Osteocyte (in vitro differentiated cells): ENCODE measurements at places on chromosomes 6 and 20. TPM values are rescaled to one million over a fixed set of nuclear protein-coding genes. Genes with fewer than 3 reads are reported as not detected.

- DNase-seq, result no peak
These were observed 138.2 kb downstream of the TENT5A start for GRCh38 chr6:81614292-81614691.

GRCh38 chr20:57842720-57843119, 132.9 kb upstream of the PMEPA1 start:
- DNase-seq, result peak; percentile 3

DNA sequence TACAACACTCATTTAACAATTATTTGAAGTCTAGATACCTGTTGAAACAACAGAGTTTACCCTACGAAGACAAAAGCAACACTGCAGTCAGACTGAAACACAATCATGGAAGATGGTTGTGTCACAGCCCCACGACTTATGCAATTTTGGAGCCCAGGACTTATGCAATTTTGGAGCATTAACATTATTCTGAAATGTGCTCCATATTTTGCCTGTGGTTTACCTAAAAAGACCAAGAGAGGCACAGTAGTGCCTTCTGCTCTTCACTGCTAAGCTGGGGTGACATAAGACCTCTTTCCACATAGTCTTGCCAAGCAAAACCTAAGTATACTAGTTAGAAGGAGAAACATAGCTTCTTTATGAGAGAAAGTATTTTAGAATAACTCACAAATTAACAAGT, 216.5 kb downstream of the PTPRK start:
- DNase-seq, result no peak

DNA sequence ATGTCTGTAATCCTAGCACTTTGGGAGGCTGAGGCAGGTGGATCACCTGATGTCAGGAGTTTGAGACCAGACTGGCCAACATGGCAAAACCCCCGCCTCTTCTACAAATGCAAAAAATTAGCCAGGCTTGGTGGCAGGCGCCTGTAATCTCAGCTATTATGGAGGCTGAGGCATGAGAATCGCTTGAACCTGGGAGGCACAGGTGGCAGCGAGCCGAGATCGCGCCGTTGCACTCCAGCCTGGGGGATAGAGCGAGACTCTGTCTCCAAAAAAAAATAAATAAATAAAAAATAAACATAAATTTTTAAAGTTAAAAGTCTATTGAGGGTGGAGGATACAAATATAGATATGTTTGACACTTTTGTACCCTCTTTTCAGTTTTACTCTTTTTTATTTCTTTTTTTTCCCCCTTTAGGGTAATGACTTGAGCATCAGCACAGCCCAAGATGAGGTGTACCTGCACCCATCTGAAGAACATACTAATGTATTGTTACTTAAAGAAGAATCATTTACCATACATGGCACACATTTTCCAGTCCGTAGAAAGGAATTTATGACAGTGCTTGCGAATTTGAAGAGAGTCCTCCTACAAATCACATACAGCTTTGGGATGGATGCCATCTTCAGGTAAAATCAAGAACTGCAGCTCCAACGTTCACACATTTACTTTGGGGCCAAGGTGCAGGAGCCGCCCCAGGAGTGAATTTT, 368.9 kb downstream of the LAMA2 start:
- no peak for DNase-seq

DNA sequence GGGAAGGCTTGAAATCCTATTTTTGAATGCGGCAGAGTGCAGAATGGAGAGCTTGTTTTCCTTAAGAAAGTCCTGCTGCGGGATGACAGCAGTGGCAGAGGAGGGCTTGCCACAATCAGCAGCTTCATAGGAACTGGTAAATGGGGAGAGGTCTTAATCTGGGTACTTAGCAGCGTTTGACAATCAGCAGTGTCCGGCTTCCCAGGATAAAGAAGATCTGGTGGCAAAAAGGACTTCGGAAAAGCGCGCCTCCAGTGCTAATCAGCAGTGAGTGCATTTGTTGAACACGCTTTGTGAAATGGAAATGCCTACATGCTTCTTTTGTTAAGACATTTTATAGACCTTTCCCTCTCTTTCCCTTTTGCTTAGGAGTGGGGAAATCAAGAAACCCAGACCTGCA, 735.7 kb downstream of the QKI start:
- no peak for DNase-seq

- DNase-seq, result no peak
These were observed 16.1 kb upstream of the UNC93A start for GRCh38 chr6:167275001-167275400.

GRCh38 chr20:21391972-21392352, 5.4 kb downstream of the NKX2-4 start:
- DNase-seq, result no peak

GRCh38 chr6:169863710-169864109, 112.3 kb downstream of the ERMARD start:
- no peak for DNase-seq

- no peak for DNase-seq
These were observed 396.8 kb downstream of the CDKAL1 start for GRCh38 chr6:20931093-20931492.

GRCh38 chr20:47847884-47848485, 62.7 kb upstream of the SULF2 start:
- DNase-seq, result no peak

- DNase-seq, result no peak
These were observed 95.6 kb upstream of the SUPT3H start for GRCh38 chr6:45473121-45473993.

GRCh38 chr6:36984581-36985416, 1.2 kb downstream of the MTCH1 start:
- no peak for DNase-seq

- no peak for DNase-seq
These were observed 10.4 kb downstream of the PXT1 start for GRCh38 chr6:36432151-36432671.

DNA sequence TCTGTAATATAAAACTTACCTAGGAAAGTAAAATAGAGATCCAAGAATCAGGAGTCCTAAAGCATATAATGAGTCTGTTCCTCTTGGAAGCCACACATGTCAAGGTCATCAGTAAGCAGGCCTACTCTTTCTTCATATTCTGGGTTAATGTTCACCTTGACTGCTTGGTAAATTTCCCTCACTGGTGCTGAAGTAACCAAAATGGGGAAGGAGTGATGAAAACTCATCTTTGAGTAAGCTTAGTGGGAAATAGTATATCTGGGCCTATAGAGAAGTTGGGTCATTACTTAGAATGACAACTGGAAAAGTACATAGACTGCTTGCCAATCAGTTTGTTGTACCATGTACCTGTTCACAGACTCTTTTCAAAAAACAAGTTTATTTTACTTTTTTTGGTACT, 6.6 kb downstream of the TSPYL4 start:
- no peak for DNase-seq

DNA sequence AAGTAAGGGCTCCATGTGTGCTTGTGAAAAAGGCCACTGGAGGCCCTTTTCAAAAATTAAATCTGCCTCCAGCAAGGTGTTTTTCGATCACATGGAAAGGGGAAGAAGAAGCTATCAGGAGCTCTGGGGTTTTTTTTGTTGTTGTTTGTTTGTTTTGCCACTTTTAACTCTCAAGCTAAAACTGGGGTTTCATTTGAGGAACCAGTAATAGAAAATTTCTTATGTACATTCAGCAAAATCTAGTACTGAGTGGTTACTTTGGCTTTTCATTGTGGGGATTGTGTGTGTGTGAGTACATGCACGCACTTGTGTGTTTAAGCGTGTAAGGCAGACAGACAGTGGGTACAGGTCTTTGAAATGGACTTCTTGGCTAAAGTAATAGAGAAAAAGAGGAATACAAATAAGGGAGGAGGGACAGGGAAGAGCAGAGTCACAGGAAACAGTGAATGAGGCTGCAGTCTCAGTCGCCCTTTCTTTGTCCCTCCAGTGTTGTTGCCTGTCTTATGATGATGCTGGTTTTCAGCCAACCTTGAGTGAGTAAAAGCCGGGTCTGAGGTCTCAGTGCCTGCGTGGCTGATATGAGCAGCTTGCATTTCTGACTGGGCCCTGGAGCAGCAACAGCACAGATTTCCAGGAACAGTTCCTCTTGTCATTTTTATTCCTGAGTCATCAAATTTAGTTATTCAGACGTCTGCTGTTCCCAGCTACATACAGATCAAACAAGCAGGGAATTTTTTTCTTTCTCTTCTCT, 26.2 kb downstream of the SLC16A10 start:
- DNase-seq, result no peak

DNA sequence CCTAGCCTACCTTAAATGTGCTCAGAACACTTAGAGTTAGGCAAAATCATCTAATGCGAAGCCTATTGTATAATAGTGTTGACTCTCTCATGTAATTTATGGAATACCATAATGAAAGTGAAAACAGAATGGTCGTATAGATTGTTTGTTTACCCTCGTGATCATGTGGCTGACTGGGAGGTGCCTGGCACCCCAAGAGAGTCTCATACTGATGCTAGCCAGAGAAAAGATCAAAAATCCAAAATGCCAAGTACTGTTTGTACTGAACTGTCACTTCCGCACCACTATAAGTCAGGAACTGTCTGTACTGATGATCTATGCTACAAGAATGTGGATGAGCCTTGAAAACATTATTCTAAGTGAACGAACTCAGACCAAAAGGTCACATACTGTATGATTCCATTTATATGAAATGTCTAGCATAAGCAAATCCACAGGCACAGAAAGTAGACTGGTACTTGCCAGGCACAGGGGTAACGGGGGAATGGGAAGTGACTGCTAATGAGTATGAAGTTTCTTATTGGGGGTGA, 22.4 kb downstream of the ZMYND8 start:
- no peak for DNase-seq

DNA sequence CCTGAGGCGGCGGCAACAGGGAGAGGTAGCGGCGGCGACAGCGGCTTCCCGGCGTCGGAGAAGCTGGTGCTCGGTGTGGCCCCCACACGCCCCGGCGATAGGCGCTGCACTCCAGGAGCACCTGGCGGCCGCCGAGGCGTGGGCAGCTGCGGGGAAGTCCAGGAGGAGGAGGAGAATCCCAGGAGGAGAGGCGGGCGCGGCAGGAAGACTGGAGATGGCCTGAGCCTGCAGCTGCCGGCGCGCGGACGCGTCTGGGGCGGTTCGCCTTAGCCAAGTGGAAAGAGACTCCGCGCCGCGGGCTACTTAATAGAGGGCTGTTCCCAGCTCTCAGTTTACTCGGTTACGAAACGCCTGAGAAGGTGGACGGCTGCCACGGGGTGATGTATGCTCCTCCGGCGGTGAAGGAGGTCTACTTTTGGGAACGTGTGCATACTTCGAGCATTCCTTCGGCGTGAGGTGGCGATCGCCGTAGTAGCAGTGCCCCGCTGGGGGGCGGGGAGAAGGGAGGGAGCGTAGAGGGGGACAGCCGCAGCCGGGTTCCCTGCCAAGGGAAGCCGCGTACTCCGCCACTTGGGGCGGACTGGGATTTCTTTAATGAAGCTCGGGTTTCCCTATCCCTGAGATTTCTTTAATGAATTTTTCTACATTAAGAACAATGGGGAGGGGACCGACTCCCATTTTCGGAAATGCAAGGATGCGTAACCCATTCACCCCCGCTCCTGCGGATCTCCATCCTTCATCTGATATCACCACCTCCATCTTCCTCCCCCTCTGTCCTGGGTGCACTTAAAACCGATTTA, at the start of gene COL12A1:
Gene COL12A1, minus strand, starts transcription at position 278 of the 800 bp plus-strand sequence. CDS start 3,261 bp downstream, outside the sequence.
- DNase-seq, result peak; percentile 97

DNA sequence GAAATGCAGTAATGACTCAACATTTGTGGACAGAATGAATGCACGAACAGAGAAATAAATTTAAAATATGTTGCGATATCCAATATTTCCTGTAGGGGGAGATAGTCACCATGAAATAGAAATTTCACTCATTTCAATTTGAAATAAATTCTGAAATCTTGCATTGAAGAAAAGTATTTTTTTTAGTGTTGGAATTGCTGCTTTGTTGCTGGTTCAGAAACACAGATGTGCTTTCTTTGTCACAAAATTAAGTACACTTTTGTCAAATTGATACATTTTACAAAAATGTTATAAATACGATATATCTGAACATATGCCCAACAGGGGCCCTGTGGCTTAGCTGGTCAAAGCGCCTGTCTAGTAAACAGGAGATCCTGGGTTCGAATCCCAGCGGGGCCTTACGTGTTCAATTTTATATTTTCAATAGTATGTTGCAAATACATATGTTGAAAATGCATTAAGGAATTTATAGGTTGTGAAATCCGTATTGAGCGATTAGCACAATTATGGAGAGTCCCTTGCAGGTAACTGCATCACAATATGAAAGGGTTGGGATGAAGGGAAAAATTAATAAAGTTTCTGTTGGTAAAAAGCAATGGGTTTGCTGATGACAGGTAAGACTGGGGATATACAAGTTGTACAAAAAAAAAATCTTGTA, 85.4 kb upstream of the PRSS16 start:
- DNase-seq, result no peak

DNA sequence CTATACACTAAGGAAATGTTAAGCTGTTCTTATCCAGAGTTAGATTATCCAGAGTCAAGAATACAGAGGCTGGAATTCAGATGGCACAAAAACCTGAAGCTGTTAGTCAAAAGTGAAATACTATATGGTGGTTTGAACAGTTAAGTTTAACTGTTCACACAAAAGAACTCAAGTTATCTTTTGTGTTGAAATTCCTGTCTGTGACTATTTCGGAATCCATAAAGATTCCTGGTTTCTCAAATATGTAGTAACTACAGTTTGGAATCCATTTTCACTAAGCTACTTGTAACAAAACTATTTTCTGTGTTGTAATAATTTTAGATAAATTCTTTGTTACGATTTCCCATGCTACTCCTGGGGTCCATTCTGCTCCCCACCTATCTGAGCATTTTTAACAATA, 24.5 kb downstream of the FIG4 start:
- no peak for DNase-seq

GRCh38 chr6:53059648-53060589, 5.3 kb upstream of the FBXO9 start:
- no peak for DNase-seq

Gene CTCFL
- total RNA-seq, result not detected in 2 replicates

Gene PRDM13
- not detected in 2 replicates for total RNA-seq

Gene DACT2
- 0.94 and 1.4 TPM in 2 replicates for total RNA-seq

Gene COX4I2
- not detected in 2 replicates for total RNA-seq

Gene SCUBE3
- 14.8 and 16.3 TPM in 2 replicates for total RNA-seq

Gene LEMD2
- total RNA-seq, result 69.3 and 70.4 TPM in 2 replicates

Gene HFE
- total RNA-seq, result 6.0 and 6.2 TPM in 2 replicates

Gene DYNLT2
- 1.4 and 3.0 TPM in 2 replicates for total RNA-seq

Gene PDYN
- not detected in 2 replicates for total RNA-seq

Gene NKAIN4
- 0.62 TPM in 1 of 2 replicates, not detected in the other for total RNA-seq

Gene VNN1
- not detected in 2 replicates for total RNA-seq

Gene TFAP2D
- not detected in 2 replicates for total RNA-seq

Gene OR2B6
- not detected in 2 replicates for total RNA-seq

Gene ZBTB22
- 29.3 and 30.6 TPM in 2 replicates for total RNA-seq
